ENCODE measurements at places on chromosomes 5 and 9.

GRCh38 chr9:98993570-98993945 lies 49.9 kb downstream of the COL15A1 start:
- no peak for DNase-seq

DNA sequence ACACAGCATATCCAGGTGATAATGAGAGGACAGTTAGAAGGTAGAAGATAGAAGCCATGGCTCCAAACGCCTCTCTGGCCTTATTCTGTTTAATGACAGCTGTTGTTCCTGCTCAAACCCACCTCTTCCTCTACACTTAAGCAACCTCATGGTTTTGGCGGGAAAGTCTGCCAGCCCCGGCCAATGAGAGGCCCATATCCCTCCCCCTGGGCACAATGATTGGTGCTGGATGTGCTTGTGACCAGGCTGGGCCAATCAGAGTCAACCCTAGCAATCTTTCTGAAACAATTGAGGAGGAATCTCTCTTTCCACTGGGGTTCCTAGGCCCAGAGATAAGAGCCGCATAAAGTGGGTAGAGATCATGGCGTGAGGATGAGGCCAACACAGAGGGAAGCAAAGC lies 4.8 kb upstream of the GFI1B start:
- no peak for DNase-seq

- no peak for DNase-seq
These were observed 89.3 kb downstream of the FEM1C start for GRCh38 chr5:115455301-115455707.

GRCh38 chr5:53019320-53019719 lies 30.2 kb downstream of the ITGA2 start:
- DNase-seq = peak; percentile 73

DNA sequence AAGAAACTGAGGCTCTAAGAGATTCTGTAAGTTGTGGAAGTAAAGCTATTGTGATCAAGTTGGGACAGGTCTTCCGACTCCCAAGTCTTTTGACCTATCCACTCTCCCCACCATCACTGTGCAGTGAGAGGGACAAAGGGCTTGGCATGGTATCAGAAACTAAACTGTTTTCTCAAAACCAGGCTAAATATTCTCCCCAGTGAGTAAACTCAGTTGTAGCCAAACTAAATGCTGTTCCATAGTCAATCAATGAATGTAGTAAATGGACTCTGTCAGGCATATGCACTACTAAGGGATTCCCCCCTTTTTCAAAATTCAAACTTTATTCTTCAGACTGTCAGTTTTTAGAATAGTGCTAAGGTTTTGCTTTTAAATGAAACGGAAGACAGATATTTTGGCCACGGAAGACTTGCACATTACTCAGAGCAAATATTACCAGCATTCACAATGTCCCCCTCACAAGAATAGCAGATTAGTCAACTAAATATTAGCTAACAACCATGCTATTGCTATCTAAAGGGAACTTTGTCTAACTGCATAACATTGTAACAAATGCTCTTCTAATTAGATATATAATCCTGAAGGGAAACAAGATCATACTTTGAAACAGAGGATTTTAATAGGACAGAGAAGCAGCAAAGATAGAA lies 7.1 kb downstream of the PRKAA1 start:
- DNase-seq = no peak

All from epithelial cell of prostate (primary cell).